ENCODE measurements at places on chromosomes 6 and 20. TPM values are rescaled to one million over a fixed set of nuclear protein-coding genes. Genes with fewer than 3 reads are reported as not detected.
A peak's percentile ranks its signal among the peaks of the same experiment; 100 is the strongest.

DNA sequence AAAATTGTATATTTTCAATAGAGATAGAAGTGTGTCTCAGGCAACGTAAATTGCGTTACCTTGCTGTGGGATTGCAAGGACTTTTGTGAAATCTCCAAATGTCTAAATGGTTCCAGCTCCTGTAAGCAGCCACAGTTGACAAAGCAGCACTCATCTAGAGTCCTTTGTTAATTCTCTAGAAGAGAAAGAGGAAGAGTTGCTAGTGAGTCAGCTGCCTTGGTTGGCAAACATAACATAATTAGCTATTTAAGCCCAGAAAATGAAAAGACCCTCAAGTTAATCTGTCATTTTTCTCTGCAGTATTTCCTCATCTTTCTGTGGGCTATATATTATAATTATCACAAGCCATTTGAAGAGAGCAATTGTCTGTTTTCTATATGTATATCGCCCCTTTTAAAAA, 66.4 kb upstream of the FABP7 start:
- no peak for DNase-seq
- no peaks in the 10 kb centered on the region for H3K36me3 ChIP-seq
- no peaks in the 10 kb centered on the region for H3K4me1 ChIP-seq

Gene PHF1
- 69.7 TPM for total RNA-seq

- peaks cover 5% of the 10 kb centered on the region for H3K36me3 ChIP-seq
- H3K27ac ChIP-seq = no peak overlapping the region
- peak overlapping the region; percentile 58 for H3K4me3 ChIP-seq
- H3K4me1 ChIP-seq = peaks cover 13% of the 10 kb centered on the region
- DNase-seq = peak; percentile 43
- H3K27me3 ChIP-seq = peaks cover 34% of the 10 kb centered on the region
Observed at GRCh38 chr20:32019156-32019510, 8.9 kb downstream of the CCM2L start.

Gene PKIG
- total RNA-seq = 61.6 TPM

DNA sequence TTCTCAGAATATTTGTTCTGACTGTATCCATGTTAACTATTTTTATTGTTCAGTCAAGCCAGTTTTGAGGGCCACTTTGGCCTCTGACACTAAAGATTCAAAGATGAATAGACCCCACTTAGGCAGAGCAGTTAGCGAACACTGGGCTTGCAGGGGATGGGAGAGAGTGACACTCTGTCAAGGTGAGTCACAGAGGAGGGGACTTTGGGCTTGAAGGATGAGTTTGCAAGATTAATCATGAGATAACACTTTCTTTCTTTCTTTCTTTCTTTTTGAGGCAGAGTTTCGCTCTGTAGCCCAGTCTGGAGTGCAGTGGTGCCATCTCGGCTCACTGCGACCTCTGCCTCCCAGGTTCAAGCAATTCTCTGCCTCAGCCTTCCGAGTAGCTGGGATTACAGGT, 46.4 kb downstream of the SPATA2 start:
- H3K4me1 ChIP-seq = no peaks in the 10 kb centered on the region
- H3K4me3 ChIP-seq = no peak overlapping the region
- no peak for DNase-seq
- peaks cover 52% of the 10 kb centered on the region for H3K36me3 ChIP-seq

DNA sequence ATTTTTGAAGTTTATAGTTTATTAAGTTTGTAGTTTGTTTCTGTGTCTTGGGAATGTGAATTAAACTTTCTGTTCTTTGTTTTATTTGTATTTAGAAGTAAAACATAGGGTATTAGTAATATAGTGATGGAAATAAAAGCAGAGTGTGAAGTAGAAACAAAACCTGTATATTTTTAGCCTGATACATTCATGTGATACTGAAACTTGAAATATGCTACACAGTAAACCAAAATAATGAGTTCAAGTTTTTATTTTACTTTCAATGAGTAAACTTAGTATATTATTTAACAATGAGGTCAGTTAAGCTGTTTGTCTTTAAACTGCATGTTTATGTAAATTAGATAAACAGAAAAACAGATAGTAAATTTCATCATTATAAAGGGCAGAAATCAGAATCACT, 1592.6 kb downstream of the GRIK2 start:
- H3K27ac ChIP-seq = no peak overlapping the region
- no peaks in the 10 kb centered on the region for H3K27me3 ChIP-seq
- no peak overlapping the region for H3K4me3 ChIP-seq
- DNase-seq = no peak
- no peaks in the 10 kb centered on the region for H3K4me1 ChIP-seq
- H3K36me3 ChIP-seq = no peaks in the 10 kb centered on the region

Gene FOXF2
- 13.2 TPM for total RNA-seq

GRCh38 chr6:50724381-50725124, 11.2 kb downstream of the TFAP2D start:
- no peak for DNase-seq
- no peaks in the 10 kb centered on the region for H3K4me1 ChIP-seq
- H3K27ac ChIP-seq = no peak overlapping the region

DNA sequence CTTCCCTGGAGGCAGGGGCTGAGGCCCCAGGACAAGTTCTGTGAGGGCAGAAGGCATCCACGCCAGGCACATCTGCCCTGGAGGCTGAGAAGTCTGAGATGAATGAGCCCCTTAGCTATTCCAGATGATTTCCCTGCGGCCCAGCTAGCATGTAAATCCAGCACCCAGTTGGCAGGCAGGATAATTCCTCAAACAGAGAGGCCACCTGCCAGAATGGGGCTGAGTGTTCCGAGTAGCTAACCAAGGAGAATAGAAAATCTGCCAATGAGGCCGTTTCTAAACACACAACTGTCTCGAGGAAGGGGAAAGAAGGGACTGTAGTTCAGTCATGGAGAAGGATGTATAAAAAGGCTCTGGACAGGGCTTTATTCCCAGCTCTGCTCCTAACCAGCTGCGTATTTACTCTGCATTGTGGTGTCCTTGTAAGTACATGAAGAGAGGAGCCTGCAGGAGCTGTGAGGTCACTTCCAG, 211.4 kb upstream of the CDYL start:
- H3K27me3 ChIP-seq = no peaks in the 10 kb centered on the region
- no peaks in the 10 kb centered on the region for H3K4me1 ChIP-seq
- no peak for DNase-seq
- H3K27ac ChIP-seq = no peak overlapping the region
- no peak overlapping the region for H3K4me3 ChIP-seq
- no peaks in the 10 kb centered on the region for H3K36me3 ChIP-seq

GRCh38 chr6:20198775-20199174, 13.5 kb downstream of the MBOAT1 start:
- no peak for DNase-seq
- H3K27ac ChIP-seq = no peak overlapping the region
- peaks cover 28% of the 10 kb centered on the region for H3K4me1 ChIP-seq
- no peak overlapping the region for H3K4me3 ChIP-seq
- no peaks in the 10 kb centered on the region for H3K27me3 ChIP-seq

Gene SEC23B
- total RNA-seq = 51.2 TPM

Gene MRPS18A
- total RNA-seq = 30.2 TPM

Data from lower lobe of right lung (tissue), 2 donors.